Nasal cavity respiratory epithelium epithelial cell of viscerocranial mucosa (primary cell): ENCODE measurements at places on chromosomes 2 and 18. TPM values are rescaled to one million over a fixed set of nuclear protein-coding genes. Genes with fewer than 3 reads are reported as not detected.

GPR155 gene
- 1.7 and 3.7 TPM in 2 replicates for total RNA-seq

SULT1C3 gene
- not detected in 2 replicates for total RNA-seq

SULT1C4 gene
- not detected in 2 replicates for total RNA-seq

NEB gene
- 0.68 and 3.3 TPM in 2 replicates for total RNA-seq

TCF23 gene
- under 0.01 TPM in 1 of 2 replicates, not detected in the other for total RNA-seq

PID1 gene
- 3.3 and 3.8 TPM in 2 replicates for total RNA-seq

CKAP2L gene
- total RNA-seq, result 0.07 and 0.34 TPM in 2 replicates

CCDC195 gene
- total RNA-seq, result not detected in 2 replicates

GPR55 gene
- total RNA-seq, result not detected in 2 replicates

DSG4 gene
- total RNA-seq, result under 0.01 TPM in 1 of 2 replicates, not detected in the other

INPP5D gene
- total RNA-seq, result 29.7 and 88.3 TPM in 2 replicates

ABCG8 gene
- not detected in 2 replicates for total RNA-seq

ABCB6 gene
- 24.3 and 37.1 TPM in 2 replicates for total RNA-seq

ALKAL2 gene
- not detected in 2 replicates for total RNA-seq

STARD6 gene
- 0.34 TPM in 1 of 2 replicates, not detected in the other for total RNA-seq

CCDC142 gene
- 9.9 and 12.7 TPM in 2 replicates for total RNA-seq

SERPINB12 gene
- total RNA-seq, result 0.28 and 0.34 TPM in 2 replicates

COLEC12 gene
- not detected in 2 replicates for total RNA-seq

RSAD2 gene
- total RNA-seq, result 1.1 and 4.4 TPM in 2 replicates

MARCO gene
- 0.07 TPM in 1 of 2 replicates, not detected in the other for total RNA-seq

XIRP2 gene
- total RNA-seq, result not detected in 2 replicates

ANKRD29 gene
- 8.9 and 23.4 TPM in 2 replicates for total RNA-seq

RAD51AP2 gene
- total RNA-seq, result 0.34 and 0.57 TPM in 2 replicates

LIPG gene
- 23.2 and 29.5 TPM in 2 replicates for total RNA-seq

SCYGR4 gene
- total RNA-seq, result not detected in 2 replicates

NPPC gene
- not detected in 2 replicates for total RNA-seq

ERICH2 gene
- 1.7 and 2.9 TPM in 2 replicates for total RNA-seq

LYPD1 gene
- 0.14 TPM in 1 of 2 replicates, not detected in the other for total RNA-seq

UPP2 gene
- total RNA-seq, result not detected in 2 replicates

IL36A gene
- 1.0 and 1.2 TPM in 2 replicates for total RNA-seq

C1GALT1C1L gene
- total RNA-seq, result under 0.01 and 0.14 TPM in 2 replicates

LYG2 gene
- total RNA-seq, result not detected in 2 replicates

LBH gene
- total RNA-seq, result 10.3 and 11.6 TPM in 2 replicates

DUSP2 gene
- 6.2 and 13.0 TPM in 2 replicates for total RNA-seq

ZAP70 gene
- 0.07 TPM in 1 of 2 replicates, not detected in the other for total RNA-seq

LCT gene
- 0.07 TPM in 1 of 2 replicates, not detected in the other for total RNA-seq

ASTL gene
- total RNA-seq, result 0.07 TPM in 1 of 2 replicates, not detected in the other

EMILIN1 gene
- total RNA-seq, result 0.34 and 0.36 TPM in 2 replicates

REG1B gene
- total RNA-seq, result not detected in 2 replicates

ANKRD30BL gene
- not detected in 2 replicates for total RNA-seq

HYCC2 gene
- 14.4 and 15.0 TPM in 2 replicates for total RNA-seq

MROH2A gene
- not detected in 2 replicates for total RNA-seq

HOXD8 gene
- not detected in 2 replicates for total RNA-seq

MRO gene
- not detected in 2 replicates for total RNA-seq

NYAP2 gene
- under 0.01 TPM in 1 of 2 replicates, not detected in the other for total RNA-seq

ITGAV gene
- 145 and 421 TPM in 2 replicates for total RNA-seq

ARHGAP28 gene
- under 0.01 and 6.0 TPM in 2 replicates for total RNA-seq

HOXD13 gene
- total RNA-seq, result not detected in 2 replicates

BUB1 gene
- total RNA-seq, result 0.71 and 1.4 TPM in 2 replicates

CBLN2 gene
- total RNA-seq, result not detected in 2 replicates

HOXD9 gene
- not detected in 2 replicates for total RNA-seq

OTX1 gene
- 2.7 and 8.1 TPM in 2 replicates for total RNA-seq
